ENCODE measurements at places on chromosomes 2 and 18.

DNA sequence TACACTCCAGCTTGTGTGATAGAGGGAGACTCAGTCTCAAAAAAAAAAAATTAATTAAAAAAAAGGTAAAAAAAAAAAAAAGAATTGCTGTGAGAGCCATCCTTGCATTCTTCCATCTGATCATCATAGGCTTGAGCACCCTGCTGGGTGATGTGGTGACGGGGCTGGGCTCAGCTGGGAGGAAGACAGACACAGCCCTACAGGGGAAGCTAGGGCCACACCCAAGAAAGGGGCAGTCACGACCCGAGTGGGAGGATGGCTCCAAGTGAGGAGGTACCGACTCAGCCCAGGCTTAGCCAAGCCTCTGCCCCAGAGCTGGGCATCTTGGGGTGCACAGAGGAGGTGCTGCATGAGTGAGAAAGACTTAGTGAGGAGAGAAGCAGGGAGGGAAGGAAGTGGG is 165.5 kb downstream of the SH3RF3 start:
- no peak for DNase-seq

- DNase-seq: no peak
Measured at GRCh38 chr2:198129609-198130008, 325.2 kb downstream of the PLCL1 start.

DNA sequence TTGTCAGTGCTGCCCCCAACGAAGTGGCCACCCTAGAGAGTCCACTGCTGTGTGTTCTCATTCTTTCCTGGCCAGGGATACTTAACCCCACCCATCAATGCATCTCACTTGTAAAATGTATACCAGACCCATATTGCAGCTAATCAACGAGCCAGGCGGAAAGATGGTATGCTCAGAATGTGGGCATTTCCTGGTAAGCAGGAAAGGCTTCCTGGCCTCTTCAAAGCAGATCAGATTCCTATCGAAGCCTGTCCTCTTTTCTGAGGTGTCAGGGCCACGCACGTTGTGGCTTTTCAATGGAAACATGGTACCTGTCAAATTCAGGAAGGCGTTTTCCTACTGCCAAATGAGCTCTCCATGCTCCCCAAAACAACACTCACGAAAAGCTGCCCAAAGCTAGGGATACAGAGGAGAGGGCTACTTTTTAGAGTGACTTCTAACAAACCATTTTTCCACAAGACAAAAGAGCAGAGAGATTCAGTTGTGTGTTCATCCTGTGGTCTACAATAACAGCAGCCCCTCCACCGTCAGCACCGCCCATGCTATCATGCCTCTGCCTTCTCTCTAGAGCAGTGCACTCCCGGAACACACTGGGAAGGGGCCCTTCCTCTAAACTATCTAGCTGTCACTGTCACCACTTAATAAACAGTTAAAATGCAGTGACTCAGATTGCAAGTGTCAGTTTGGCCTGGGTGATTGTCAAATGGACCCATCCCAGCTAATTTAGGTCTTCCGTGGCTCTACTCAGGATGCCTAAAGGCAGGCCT is 535.1 kb downstream of the RNF144A start:
- no peak for DNase-seq

DNA sequence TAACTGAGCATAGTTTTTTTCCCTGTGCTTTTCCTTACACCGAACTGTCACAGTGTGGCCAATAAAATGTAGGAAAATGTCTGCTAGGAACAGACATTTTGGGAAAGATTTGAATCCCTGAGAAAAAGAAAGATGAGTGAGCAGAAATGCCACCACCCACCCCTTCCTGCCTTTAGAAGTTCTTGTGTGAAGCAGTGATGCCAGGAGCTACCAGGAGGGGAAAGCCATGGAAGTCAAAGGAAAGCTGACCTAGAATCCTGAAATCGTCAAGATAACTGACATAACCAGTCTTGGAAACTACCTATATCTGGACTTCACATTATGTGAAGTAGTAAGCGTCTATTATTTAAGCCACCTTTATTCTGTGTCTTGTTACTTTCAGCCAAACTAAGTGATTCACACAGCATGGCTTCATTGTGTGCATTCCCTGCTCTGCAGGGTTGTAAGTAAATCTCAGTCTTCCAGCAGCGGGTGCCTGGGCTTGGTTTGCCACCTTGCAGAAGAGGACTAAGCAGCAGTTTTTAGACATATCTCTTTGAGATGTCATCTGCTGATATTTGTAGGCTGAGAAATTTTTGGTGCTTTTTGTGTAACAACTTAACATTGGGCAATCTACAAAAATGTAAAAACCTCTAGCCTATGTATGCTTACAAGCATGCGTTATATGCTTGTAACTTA is 11.2 kb upstream of the SPRED2 start:
- DNase-seq: no peak

- no peak for DNase-seq
Measured at GRCh38 chr2:121372082-121372481, 87.1 kb upstream of the TFCP2L1 start.

DNA sequence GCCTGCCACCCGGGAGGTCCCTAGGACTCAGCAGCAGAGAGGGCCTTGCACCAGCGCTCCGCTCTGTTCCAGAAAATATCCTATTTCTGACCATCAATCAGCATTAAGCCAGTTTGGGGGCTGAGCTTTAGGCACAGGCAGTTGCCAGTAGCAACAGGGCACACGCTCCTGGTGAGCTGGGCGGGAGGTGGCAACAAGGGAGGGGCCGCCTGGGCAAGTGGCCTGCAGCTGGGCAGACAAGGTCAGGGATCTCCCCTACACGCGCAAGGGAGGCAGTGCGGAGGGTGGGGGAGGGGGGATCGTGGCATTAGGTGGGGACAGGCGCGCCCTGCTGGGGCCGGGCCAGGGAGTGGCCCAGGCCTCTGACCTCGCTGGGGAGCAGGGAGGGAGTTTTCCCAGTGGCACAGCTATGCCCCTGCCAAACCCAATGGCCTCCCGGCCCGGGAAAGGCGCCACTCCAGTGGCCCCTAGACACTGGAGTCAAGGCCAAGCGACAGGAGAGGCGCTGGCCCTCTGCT is 302.8 kb downstream of the NCKAP5 start:
- no peak for DNase-seq

GRCh38 chr18:23690505-23691068 is 1.3 kb downstream of the LAMA3 start:
- DNase-seq: no peak

GRCh38 chr2:108630567-108631405 is 88.5 kb upstream of the RANBP2 start:
- DNase-seq: no peak

GRCh38 chr18:2547477-2548087 is 23.7 kb downstream of the METTL4 start:
- DNase-seq: no peak

- DNase-seq: no peak
Measured at GRCh38 chr2:119516121-119516520, 8.2 kb downstream of the SCTR start.

GRCh38 chr2:185161701-185162100 is 563.4 kb downstream of the ZNF804A start:
- no peak for DNase-seq

DNA sequence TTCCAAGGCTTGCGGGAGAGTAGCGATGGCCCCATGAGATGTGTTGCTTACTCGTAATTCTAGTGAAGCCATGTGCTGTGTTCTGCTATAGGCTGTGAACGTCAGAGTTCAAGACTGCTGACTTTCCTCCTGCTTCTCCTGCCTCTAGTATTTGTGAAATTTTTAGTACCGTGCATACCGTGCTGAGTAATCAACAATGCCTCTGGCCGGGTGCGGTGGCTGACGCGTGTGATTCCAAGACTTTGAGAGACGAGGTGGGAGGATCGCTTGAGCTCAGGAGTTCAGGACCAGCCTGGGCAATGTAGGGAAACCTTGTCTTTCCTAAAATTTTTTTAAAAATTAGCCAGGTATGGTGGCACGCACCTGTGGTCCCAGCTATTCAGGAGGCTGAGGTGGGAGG is 59.9 kb upstream of the B3GNT7 start:
- DNase-seq: no peak

GRCh38 chr2:118431165-118431517 is 342.9 kb downstream of the INSIG2 start:
- DNase-seq: no peak

GRCh38 chr2:183024339-183025095 is 13.7 kb downstream of the NCKAP1 start:
- DNase-seq: no peak

DNA sequence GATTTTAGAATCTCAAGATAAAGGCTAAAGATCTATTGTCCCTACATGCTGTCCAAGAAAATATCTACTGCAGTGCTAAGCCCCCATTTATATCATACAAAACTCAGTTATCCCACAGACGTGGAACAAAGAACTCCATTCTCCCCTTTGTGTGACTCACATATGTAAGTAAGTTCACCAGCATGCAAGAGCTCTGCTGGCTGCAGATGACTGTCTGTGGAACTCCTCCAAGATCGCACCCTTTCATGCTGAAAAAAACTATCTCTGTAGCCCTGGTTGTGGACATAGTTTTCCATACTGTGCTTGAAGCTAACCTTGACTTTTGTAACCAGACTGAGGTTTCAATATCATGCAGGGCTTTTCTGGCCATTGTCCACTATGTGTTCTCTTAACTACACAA is 207.1 kb downstream of the ZNF521 start:
- no peak for DNase-seq

GRCh38 chr2:136308611-136309010 is 190.7 kb upstream of the CXCR4 start:
- DNase-seq: no peak

GRCh38 chr2:66849153-66849755 is 414.3 kb downstream of the MEIS1 start:
- no peak for DNase-seq

GRCh38 chr18:43341014-43341413 is 63.7 kb upstream of the SYT4 start:
- no peak for DNase-seq

GRCh38 chr2:137939026-137939425 is 25.2 kb upstream of the HNMT start:
- DNase-seq: no peak

DNA sequence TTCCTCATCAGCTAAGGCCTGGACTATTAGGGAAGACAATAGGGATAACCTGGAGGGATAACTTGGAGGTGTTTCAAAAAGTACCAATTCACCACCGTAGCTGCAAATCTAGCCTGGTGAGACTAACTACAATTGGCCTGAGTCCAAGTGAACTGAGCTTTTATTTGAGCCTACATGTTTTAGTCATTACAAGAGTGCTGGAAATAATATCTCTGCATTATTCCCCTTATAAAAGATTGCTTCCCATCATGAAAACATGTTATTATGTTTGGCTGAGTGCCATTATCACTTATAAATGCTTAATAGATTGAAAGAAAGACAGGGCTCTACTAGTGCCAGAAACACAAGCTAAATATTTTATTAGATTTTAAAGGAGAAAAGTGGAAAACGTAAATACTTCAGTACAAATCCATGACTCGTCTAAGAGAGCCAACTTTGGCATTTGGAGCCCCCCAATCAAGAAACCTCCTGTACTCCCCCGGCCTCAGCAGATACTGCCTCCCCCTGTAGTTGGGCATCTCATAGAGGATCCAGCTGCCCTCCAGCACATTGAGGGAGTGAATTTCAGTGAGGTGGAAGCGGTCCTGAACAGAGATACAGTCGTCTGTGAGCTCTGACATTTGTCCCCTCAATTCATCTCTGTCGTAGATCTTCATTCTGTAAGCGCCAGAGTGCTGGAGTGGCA is 3.6 kb downstream of the CRYGB start:
- DNase-seq: no peak

- no peak for DNase-seq
Measured at GRCh38 chr2:236523249-236523648, 46.4 kb upstream of the ACKR3 start.

GRCh38 chr18:8803063-8803795 is 97.9 kb downstream of the MTCL1 start:
- no peak for DNase-seq

GRCh38 chr2:37090019-37090477 is 5.7 kb downstream of the GPATCH11 start:
- no peak for DNase-seq

DNA sequence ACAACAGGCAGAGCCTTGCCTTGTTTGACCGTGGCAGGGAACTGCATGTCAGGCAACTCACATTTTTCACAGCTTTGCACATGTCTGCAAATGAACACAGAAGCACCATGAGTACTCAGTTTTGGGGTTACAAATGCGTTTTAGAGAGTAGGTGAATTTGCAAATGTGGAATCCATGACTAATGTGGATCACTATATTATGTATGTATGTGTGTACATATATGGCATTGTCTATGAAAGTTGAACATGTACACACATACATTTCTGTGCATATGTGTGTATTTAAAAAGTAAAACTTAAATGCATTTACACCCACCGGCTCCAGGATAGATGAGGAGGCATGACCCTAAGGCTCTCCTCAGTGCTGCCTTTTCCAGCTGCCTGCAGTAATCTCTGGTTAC is 65.1 kb downstream of the SOWAHC start:
- DNase-seq: no peak

DNA sequence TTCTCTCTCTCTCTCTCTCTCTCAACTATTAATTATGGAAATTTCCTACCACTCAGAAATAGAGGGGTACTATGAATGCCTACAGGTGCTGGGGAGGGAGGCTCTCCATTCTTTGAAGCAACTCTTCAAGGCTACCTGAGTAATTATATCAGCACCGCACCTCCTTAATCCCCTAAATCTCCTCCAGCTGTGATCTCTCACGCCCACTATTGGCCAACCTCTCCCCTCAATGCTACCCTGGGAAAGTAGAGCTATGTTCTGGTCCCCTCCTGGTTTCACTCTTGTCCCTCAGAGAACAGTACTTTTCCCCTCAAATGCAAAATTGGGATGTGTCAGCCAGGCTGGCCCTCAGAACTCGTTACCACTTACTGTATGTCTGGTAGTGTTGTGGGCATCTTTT is 1.6 kb downstream of the MOCOS start:
- DNase-seq: no peak

GRCh38 chr2:38514603-38515154 is 88.0 kb downstream of the HNRNPLL start:
- DNase-seq: no peak

GRCh38 chr2:33488178-33488690 is 11.8 kb downstream of the RASGRP3 start:
- no peak for DNase-seq

DNA sequence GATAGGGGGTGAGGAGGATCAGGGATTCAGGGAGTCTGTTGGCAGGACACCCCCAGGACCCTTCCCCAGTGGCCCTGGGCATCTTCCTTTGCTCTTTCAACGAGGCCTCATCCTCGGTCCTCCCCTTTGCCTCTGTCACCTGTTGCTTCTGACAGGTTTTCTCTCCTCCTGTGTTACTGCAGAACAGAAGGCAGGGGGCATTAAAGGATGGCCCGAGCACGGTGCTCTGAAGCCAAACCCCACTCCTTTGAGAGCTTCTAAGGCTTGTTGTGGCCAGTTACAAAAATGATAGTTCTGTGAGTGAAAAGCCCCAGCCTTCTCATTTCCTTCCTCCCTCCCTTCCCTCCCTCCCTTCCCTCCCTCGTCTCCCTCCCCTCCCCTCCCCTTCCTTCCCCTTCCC is 82.5 kb downstream of the THNSL2 start:
- no peak for DNase-seq

DNA sequence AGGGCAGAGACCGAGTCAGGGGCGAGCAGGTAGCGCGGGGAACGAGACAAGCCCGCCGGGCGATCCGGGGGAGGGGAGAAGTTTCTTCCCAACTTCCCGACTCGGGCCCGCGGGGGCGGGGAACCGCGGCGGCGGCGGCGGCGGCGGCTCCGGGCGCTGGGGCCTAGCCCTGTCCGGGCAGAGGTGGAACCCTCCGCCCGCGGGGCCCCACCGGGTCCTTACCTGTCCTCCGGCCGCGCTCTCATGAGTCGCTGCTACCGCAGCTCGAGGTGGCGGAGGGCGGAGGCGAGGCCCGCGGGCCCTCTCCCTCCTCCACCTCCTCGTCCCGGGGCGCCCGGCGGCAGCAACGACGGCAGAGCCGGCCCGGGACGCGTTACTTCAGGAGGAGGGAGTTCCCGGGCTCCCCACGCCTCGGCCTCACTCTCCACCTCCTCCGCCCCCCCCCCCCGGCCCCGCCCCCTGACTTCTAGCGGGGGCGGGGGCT is at the start of gene YES1:
Gene YES1 (minus strand): TSS at position 351 of the 484 bp plus-strand sequence. CDS start 55,415 bp downstream, outside the sequence.
- no peak for DNase-seq

All from cortex of kidney (tissue), 1 donor.